ENCODE measurements at places on chromosomes 6 and 20.
A peak's percentile ranks its signal among the peaks of the same experiment; 100 is the strongest.

DNA sequence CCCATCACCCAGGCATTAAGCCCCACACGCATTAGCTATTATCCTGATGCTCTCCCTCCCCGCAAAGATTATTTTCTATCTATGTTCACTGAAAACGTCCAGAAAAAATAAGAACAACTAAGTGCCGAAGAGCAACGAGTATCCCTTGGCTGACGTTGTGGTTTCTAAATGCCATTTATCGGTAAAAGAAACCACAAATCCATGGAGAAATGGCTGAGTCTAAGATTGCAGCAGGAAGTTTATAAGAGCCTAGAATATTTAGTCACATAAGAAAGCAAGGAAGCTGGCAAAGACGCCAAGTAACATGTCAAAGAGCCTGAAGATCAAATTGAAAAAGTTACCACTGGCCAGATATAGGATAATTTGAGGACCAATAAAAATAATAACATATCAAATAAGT is 18.1 kb upstream of the NOX3 start:
- no peak for DNase-seq

DNA sequence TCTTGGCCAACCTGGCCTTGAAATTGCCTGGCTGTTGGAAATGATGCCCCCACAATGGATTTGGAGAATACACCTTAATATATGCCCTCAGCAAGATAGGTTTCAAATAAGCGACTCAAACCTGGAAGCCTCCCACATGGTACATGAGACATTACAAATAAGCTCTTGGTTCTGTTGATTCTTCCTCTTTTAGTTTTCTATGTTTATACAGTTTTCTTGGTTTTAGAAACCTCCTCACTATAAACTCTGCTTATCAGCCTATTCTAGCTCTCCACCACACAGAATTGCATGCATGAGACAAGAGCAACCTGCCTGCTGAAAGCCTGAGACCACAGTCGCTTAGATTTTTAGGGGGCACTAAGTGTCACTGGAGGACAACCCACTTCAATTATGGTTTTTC is 108.8 kb upstream of the PREP start:
- no peak for DNase-seq

GRCh38 chr20:49216991-49217578 is 2.1 kb upstream of the DDX27 start:
- DNase-seq = peak; percentile 98

DNA sequence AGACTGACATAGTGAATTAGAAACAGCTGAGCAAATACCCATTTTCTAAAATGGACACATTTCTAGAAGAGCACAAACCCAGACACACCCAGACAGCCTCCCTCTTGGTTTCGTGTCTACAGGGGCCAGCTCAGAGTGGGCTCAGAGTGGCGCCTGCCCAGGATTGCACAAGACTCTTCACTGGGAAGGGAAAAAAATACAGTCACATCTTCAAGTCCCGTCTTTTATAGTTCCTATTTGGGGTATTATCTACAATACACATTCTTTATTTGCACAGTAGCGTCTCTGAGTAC is 246.1 kb upstream of the AFDN start:
- no peak for DNase-seq

- DNase-seq = no peak
Measured at GRCh38 chr6:80174900-80175572, 68.6 kb downstream of the BCKDHB start.

GRCh38 chr6:63643862-63644261 is 8.3 kb downstream of the PHF3 start:
- DNase-seq = no peak

DNA sequence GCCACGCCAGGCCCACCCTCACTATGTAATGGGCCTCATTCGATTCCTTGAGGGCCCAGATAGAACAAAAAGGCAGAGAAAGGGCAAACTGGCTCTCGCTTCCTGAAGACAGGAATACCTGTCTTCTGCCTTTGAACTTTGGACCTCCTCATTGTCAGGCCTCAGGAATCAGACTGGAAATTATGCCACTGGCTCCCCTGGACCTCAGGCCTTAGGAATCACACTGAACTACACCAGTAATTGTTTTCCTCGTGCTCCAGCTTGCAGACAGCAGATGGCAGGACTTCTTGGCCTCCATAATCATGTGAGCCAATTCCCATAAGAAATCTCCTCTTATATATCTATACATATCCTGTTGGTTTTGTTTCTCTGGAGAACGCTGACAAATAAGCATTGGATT is 258.6 kb upstream of the KCNG1 start:
- DNase-seq = no peak

DNA sequence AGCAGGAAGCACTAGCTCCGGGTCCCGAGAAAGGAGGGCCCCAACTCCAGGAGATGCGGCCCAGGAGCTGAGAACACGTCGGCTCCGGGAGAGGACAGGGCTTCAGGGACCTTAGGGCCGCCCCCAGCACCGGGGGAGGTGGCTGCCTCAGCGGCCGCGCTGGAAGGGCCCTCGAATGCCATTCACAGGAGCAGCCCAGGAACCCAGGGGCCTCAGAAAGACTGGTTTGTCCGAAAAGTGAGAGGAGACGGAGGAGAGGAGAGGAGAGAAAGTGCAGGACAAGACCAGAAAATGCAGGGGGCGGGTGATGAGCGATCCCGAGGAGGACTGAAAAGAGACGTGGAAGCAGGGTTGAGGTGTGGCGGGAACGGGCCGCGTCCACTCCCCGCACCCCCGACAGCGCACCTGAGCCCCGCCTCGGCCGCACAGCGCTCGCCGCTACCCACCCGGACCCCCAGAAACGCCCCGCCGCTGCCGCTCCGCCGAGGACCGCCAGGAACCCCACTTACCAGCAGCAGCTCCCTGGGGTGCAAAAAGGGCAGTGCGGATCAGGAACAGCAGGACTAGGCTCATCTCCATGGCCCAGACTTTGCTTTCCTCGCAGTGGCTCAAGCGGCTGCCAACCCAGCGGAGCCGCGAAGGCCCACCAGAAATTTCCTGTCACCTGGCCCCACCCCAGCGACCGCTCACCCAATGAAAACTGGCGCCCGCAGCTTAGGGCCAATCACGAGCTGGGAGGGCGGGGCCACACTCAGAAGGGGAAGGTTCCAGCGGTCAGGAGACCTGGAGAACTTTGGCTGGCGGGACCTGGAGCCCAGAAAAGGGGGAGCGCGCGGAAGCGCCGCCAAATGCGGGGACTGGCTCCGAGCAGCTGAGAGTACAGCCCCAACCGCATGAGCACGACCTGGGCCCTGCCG is 25.4 kb downstream of the HLA-F start:
- DNase-seq = peak; percentile 58

DNA sequence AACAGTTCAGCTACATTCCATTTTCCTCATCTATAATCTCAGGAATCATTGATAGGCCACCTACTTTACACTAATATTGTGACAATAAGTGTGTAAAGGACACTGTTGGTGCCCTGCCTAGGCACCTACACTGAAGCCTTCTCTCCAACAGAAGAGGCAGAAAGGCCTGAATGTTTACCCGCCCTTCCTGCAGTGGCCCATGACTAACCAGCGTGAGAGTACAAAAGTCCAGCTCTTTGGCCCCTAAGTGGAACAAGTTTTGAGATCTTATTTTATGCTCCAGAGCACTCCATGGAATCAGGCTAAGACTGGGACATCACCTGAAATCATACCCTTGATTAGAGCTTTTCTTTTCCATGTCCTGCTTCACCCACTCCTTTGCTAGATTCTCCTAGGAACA is 359.7 kb downstream of the ARHGAP18 start:
- DNase-seq = no peak

DNA sequence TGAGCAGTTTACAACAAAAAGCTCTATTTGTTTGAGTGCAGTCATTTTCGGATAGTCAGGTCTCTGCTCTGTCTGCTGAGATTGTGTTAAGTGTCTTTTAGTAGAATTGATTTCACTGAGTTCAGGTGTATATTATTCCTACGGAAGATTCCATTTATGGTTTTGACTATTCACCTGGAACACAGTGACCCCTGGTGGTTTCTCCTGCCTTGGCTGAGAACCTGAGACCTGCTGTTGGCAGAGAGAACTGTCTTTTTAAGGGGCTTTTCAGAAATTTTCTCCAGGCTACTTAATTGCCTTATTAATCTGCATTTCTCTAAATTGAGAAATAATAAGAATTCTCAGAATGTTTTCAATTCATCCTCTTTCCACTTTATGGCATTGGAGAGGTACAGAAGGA is 508.0 kb downstream of the TBC1D32 start:
- no peak for DNase-seq

DNA sequence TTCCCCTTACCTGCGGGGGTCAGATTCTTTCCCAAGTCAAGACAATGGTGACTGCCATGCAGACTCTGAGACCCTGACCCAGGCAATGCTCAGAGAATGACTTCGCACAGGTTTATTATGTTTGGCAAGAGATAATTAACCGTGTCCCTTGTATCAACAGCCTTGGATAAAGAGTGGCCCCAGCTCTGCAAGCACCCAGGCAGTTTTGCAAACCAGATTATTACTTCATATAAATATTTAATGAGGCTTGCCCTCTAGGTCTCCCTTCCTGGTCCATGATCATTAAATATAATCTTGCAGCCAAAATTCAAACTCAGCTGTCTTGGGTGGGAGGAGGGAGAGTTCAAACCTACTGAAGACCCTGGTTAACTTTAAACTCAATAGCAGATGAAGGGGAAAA is 156.5 kb downstream of the ANKRD60 start:
- DNase-seq = no peak

DNA sequence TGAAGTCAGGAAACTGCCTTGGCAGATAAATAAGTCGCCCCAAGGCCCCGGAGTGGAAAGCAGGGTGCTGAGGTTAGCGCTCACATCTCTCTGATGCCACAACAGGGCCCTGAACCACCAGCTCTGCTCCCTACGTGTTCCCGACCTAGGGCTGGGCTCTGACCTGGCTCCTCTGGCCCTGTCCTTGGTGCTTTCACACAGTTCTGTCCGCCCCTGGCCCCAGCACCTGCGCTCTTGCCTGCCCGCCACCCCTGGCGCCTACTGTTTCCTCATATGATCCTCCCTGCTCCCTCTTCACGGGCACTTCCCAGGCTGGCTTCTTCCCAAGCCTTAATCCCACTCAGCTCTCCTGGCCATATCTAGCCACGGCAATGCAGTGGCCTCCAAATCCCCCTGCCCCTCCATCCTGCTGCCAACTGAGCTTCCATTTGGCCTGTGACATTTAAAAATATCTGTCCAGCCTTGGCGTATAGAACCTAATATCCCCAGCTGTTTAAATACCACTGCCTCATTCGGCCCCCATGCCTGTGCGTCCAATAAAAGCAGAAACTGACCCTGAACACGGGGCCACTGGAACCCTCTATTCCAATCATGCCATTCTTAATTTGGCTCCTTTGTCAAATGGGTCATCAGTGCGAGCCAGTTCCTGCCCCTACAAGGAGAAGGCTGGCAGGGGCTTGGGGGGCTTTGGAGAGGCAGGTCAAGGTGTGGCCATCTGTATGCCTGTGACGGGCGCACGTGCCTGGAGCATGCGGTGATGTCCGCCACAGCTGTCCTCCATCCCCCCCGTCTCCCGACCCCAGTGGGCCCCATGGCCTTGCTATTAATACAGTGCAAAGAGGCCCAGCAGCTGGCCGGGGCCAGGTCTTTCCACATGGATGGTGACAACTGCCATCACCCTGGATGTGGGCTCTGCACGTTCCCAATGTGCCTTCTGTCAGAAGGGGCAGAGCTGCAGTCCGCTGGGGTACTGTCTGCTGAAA is 27.7 kb downstream of the GNAS-AS1 start:
- DNase-seq = no peak

GRCh38 chr20:11431621-11432020 is 486.1 kb upstream of the BTBD3 start:
- DNase-seq = no peak

- no peak for DNase-seq
Measured at GRCh38 chr6:14673201-14673600, 555.6 kb downstream of the CD83 start.

GRCh38 chr20:23132293-23132929 is 46.3 kb upstream of the CD93 start:
- DNase-seq = no peak

GRCh38 chr6:125370343-125370742 is 68.6 kb upstream of the HDDC2 start:
- DNase-seq = no peak

DNA sequence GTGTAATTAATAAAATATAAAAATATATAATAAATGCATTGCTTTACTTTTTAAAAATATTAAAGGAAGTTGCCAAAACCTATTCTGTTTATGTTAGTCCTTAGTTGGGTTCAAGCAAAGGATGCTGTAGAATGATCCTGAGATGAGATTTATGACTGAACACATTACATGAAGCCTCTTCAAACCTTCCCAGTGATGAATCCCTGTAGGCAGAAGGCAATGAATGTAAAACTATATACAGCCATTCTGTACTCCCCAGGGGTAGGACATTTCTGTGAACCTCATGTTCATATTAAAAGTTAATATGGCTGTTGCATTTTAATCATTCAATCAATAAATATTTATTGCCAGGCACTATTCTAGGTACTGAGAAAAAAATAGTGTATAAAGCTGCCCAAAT is 166.0 kb downstream of the RFPL4B start:
- no peak for DNase-seq

GRCh38 chr6:162373192-162373591 is 354.4 kb downstream of the PRKN start:
- no peak for DNase-seq

DNA sequence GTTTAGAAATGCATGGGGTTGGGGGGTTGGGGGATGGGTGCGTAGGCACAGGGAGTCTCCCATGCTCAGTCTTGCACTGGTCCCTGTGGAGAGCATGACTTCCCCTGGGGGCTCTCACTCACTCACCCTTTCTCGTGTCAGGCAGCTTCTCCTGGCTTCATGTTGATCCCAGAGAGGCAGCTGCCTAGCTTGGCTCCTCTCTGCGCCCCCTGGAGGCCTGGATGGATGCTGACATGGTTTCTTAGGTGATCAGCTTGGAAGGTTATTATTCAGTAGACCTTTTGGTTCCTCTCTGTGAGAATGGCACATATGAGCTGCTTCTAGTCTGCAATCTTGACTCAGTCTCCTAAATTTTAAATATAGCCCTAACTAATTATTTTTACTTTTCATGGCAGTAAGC is 109.3 kb upstream of the FAM83B start:
- no peak for DNase-seq

DNA sequence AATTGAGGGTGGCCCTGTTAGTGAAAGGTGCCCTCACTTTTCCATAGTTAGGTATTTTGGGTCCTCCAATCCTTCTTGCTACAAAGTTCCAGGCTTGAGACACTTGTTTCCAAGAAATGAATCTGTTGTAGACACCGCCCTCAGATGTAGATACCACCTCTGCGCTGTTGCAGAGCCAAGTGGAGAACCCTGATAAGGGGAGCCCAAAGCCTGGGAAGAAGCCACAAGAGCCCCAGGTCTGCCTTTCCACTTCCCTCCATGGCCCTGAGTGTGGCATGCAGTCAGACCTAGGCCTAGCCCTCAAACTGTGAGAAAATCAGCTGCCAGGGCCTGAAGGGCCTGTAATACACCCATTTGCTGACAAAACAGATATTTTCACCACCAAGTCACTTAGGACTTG is 37.1 kb downstream of the DTD1 start:
- no peak for DNase-seq

GRCh38 chr6:22072949-22073348 is 223.9 kb downstream of the PRL start:
- no peak for DNase-seq

DNA sequence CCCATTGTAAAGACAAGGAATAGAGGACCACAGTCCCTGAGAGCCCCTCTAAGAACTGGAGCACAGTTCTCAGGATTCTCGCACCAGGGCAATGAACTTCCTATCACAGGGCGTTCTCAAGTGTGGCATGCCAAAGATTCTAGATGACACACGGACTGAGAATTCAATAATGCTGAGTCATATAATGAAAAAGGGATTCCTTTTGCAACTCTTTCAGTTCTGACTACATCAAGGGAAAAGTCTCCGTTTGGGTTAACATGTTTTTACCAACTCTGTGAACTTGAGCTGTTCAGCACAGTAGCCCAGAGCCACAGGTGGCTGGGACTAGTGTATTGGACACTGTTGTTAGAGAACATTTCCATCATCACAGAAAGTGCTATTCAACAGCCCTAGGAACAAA is 3.4 kb downstream of the MED20 start:
- DNase-seq = no peak
